ENCODE measurements at places on chromosomes 7 and 10.
A peak's percentile ranks its signal among the peaks of the same experiment; 100 is the strongest.

GRCh38 chr10:27258492-27258837 lies 17.9 kb upstream of the ACBD5 start:
- DNase-seq, result no peak

GRCh38 chr10:117899181-117899683 lies 147.5 kb downstream of the RAB11FIP2 start:
- no peak for DNase-seq

DNA sequence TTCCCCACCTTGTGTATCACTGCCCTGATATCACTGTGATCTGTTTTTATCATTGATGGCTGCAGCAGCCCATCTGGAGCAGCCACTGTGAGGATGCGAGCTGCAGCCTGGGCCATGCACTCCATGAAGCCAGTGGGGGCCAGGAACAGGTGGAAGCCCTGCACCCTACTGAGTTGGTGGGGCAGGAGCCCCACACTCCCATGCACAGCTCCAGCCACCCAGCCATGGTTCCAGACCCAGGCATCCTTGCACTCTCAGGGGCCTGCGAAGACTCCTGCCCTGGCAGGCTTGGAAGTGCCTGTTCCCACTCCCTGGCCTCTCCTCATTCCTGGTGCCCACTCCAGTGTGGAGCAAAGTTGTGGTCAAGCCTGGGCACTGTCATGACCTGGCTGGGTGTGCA lies 424.0 kb upstream of the FZD8 start:
- DNase-seq, result no peak

DNA sequence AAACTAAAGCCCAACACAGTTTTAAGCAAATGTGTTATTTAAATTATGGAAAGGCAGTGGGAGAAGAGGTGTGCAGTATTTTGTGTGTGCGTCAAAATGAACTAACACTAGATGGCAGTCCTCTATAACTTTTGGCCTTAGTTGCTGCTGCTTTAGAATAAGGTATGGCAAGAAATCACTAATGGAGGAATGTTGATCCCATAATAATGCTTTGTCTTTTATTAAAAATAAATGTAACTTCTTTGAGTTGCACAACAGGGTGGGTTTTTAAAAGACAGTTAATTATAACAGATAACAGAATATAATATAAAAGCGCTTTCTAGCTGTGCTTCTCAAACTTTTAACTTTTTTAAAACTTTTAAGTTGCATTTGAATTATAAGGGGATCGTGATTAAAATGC lies 56.4 kb downstream of the BBS9 start:
- peak; percentile 24 for DNase-seq

DNA sequence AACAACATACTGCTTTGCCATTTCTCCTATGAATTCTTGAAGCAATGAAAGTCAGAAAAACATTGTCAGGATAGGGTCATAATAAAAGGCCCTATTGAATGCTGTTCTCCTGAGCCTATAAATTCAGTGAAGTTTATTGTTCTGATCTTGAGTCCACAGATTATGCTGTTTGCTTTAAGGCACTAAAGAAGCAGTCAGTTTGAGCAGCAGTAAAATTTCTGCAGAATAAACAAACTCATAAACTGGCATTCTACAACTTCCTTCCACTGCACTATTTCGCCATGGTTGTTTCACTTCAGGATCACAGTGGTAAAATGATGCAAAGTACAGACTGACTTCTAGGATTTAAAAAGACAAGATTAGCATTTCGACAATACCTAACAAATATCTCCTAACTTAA lies 503.2 kb downstream of the SH2D4B start:
- no peak for DNase-seq

Measured in CD4-positive, alpha-beta T cell treated with Interleukin-4 for 4 hours (primary cell).